Hematopoietic multipotent progenitor cell treated with erythropoietin and hydrocortisone succinate and interleukin-3 and kit ligand, for 15 days (in vitro differentiated cells): ENCODE measurements at places on chromosomes 2 and 18.

- DNase-seq: no peak
Measured at GRCh38 chr2:173221937-173222594, 132.6 kb upstream of the CDCA7 start.

DNA sequence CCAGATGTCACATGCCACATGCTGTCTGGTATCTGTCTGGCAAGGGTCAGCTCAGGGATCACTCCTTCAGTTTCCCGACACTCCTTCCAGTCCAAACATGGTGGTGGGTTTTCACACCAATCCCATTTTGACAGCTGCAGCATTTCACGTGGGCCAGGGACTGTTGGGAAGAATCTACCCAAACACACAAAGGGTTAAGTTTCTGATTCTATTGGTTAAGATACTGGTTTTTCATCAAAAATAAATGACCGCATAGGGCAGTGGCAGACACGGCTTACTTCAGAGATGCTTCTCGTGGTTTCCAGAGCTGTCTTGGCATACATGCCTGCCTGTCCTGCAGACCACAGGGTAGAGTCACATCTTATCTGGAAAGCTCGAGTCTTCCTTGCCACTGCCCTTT, 79.7 kb downstream of the PSMG2 start:
- DNase-seq: no peak

GRCh38 chr2:134352844-134353243, 99.0 kb downstream of the MGAT5 start:
- DNase-seq: no peak

DNA sequence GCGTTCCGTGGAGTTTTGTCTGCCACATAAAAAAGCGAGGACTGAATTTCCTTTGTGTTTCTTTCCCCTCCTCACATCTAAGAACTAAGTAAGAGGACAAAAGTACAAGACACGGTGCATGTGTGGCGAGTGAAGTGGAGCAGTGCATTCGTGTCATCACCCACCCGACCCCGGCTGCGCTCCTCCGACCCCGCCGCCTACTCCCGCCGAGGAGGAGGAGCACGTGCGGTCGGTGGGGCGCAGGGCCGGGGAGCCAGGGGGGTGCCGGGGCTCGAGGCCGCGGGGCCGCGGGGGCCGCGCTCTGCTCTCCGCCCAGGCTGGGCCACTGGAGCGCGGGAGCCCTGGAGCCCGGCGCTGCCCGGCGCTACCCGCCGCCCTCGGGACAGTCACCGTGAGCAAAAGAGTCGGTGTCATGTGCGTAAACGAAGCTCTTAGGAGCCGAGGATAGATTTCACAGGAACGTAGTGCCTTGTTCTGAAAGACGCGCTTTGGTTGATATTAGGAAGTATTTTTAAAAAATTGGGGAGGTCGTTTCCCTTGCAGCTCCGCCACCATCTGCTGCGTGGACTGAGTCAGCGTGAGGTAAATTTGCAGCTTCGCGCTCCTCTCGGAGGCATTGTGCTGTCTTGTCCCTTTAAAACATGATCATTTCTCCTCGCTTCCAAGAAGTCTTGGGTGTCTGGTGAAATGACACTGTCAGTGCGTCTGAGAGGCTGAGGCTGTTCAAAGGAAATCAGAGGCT, 11.0 kb downstream of the TBR1 start:
- no peak for DNase-seq

GRCh38 chr18:24869285-24869684, 408.8 kb downstream of the HRH4 start:
- no peak for DNase-seq

DNA sequence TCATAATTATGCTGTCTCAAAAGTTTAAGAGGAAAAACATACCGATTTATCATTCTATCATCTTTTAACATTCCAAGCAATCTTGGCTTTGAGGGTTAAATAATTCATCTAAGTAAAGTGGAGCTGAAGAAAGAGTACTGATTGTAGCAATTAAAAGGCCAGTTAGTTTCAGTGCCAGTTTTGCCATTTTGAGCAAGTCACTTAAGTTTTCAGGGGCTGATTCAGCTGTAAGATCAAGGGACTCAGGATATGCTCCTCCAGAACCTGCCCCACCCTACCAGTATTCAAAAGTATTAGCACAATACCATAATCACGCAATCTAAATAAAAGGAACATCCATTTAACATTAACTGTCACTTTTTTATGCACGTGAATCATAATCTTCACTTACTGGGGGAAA, 1.9 kb downstream of the SS18 start:
- peak; percentile 29 for DNase-seq

- DNase-seq: no peak
Measured at GRCh38 chr2:97714950-97715652, 1.7 kb downstream of the ZAP70 start.

- DNase-seq: no peak
Measured at GRCh38 chr2:223315813-223316212, 263.8 kb downstream of the KCNE4 start.

DNA sequence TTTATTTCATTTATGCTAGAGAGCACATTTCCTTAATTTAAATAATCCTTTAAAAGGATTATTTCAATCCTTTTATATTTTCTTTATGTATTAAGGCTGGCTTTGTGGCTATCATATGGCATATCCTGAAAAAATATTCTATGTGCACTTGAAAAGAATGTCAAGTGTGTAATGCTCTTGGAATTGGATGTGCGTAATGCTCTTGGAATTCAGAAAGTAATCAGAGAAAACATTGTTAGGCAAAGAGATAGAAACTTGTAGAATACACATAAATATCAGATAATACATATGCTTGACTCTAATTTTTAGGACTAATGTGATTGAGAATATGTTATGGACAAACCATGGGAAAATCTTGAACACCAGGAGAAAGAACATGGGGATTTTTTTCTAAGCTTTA, 197.5 kb upstream of the COL3A1 start:
- no peak for DNase-seq

DNA sequence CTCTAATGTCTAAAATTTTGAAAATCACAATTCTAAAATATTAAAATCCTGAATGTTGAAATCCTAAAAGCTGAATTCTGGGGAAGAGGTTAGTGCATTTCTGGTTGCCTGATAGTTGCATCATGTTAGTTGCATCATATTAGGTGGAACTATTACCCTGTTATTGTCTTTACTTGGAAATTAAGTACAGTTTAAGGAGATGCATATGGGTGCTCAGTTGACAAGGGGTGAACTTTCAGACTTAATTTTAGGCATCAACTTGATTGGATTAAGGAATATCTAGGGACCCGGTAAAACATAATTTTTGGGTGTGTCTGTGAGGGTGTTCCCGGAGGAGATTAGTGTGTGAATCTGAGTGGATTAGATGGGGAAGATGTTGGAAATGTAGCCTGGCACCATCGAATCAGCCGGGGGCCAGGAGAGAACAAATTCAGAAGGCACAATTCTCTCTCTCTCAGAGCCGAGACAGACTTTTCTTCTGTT, 409.8 kb downstream of the PLCL1 start:
- DNase-seq: no peak

DNA sequence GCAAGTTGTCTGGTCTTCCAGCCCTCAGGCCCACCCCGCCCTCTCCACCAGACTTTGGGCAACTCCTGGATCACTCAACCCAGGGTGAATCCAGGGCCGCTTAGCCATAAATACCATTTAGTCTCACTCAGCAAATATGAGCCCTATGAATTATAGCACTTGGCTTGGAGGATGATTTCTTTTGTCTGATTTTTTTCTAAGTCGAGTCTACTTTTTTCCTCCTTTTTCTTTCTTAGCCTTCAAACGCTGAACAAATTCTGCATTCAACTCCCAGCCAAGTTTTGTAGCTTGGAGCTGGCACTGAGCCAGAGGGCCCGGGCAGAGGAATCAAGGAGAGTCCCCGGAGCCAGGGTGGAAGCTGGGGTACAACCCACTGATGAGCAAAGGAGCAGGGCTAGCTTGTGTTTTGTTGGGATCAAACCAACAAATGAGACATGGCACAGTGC, 48.7 kb downstream of the SERTAD2 start:
- DNase-seq: no peak

DNA sequence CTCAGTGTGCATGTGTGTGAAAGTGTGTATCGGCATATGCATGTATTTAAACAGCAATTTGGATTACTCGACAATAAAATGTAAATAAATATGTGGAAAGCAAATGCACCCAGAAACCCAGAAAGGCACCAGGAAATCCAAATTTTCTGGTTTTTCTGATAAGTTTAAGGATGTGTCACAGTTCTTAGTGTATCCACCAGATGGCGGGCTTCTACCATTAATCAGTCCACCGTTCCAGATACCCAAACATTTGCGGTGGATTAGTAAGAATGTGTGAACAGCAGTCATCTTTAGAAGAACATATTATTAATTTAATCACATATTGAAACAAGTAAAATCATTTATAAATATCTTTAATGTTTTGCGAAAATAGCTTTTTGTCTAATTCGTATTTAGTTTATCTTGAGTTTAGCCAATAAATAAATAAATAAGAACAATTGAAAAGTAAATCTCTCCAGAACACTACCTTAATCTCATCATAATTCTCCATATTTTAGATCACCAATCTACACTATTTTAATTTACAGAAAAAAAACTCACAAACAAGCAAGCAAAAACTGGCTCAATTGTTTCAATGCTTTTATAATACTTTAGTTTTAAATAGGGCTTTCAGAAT, 298.9 kb downstream of the DSEL start:
- peak; percentile 34 for DNase-seq

DNA sequence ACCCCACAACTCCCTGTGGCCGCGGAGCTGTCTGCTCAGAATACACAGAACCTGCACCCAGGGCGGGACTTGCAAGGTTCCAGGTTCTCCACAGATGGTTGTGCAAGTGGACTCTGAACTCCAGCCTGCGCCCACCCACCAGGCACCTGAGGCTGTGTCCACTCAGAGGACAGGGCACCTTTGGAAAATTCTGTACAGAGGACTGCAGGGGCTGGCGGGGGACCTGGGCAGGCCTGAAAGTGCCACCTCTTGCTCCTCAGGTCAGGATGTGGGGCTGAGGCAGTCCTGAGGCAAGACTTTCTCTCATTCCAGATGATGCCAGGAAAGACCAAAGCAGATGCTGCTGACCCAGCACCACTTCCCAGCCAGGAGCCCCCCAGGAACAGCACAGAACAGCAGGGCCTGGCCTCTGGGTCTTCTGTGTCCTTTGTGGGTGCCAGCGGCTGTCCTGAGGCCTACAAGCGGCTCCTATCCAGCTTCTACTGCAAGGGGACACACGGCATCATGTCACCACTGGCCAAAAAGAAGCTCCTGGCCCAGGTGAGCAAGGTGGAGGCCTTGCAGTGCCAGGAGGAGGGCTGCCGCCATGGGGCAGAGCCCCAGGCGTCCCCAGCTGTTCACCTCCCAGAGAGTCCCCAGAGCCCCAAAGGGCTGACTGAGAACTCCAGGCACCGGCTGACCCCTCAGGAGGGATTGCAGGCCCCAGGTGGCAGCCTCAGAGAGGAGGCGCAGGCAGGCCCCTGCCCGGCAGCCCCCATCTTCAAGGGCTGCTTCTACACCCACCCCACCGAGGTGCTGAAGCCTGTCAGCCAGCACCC, 14.4 kb downstream of the ARID5A start:
- no peak for DNase-seq
